NCI-H526 treated with DMSO at 0.1 percent for 48 hours (cell line): ENCODE measurements at places on chromosomes 16 and 17.
A peak's percentile ranks its signal among the peaks of the same experiment; 100 is the strongest.

- no peak for DNase-seq
Measured at GRCh38 chr17:21689604-21690003, 2.7 kb upstream of the KCNJ18 start.

DNA sequence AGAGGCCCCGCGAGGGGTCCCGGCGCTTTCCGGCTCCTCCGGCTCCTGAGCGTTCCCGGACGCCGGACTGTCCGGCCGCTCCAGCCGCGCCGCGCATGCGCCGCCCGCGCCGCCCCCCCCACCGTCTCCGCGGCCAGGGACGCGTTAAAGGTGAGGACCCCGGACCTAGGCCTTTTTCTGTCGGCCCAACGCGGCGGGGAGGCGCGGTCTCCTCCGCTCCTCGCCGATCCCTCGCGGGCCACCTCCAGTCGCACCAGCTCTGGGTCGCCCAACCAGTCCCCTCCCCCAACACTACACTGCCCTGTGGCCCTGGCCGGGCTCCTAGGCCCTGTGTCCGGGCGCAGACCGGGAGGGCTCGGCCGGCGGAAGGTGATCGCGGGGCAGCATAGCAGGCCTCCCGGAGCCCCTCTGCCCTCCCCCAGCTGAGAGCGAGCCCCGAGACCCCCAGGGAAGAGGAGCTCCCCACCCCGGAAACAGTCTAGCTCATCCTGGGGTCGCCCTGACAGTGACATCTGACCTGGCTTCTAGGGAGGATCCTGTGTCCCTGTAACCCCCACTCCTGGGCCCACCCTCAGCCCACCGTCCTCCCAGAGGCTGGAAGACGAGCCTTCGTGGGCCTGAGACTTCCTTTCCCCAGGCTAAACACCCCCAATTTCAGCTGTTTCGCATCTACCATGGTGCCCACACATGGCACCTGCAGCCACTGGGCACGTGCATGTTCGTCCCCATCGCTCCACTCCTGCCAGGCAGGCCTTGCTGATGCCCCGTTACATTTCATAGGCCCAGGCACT, 14.7 kb upstream of the BCAR1 start:
- DNase-seq, result no peak

DNA sequence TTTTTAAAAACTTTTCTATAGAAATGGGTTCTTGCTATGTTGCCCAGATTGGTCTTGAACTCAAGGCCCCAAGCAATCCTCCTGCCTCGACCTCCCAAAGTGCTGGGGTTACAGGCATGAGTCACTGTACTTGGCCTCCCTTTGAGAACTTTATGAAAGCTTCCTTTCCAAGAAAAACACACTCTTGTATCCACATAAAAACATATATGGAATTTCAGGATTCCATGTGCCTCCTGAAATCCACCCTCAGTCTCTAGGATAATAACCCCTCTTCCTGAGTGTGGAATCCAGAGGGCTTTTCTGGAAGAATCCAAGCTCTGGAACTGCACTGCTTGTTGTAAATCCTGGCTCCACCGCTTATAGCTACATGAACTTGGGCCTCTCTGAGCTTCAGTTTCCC, 53.2 kb upstream of the MRTFB start:
- no peak for DNase-seq

GRCh38 chr17:1323336-1323735, 43.9 kb downstream of the TRARG1 start:
- DNase-seq, result no peak

- no peak for DNase-seq
Measured at GRCh38 chr17:45325810-45326209, 9.0 kb upstream of the MAP3K14 start.

- DNase-seq, result no peak
Measured at GRCh38 chr16:10242916-10243315, 60.7 kb upstream of the GRIN2A start.

GRCh38 chr16:57706717-57707116, 12.1 kb downstream of the DRC7 start:
- DNase-seq, result no peak

GRCh38 chr16:17515421-17516210, 44.9 kb upstream of the XYLT1 start:
- no peak for DNase-seq

DNA sequence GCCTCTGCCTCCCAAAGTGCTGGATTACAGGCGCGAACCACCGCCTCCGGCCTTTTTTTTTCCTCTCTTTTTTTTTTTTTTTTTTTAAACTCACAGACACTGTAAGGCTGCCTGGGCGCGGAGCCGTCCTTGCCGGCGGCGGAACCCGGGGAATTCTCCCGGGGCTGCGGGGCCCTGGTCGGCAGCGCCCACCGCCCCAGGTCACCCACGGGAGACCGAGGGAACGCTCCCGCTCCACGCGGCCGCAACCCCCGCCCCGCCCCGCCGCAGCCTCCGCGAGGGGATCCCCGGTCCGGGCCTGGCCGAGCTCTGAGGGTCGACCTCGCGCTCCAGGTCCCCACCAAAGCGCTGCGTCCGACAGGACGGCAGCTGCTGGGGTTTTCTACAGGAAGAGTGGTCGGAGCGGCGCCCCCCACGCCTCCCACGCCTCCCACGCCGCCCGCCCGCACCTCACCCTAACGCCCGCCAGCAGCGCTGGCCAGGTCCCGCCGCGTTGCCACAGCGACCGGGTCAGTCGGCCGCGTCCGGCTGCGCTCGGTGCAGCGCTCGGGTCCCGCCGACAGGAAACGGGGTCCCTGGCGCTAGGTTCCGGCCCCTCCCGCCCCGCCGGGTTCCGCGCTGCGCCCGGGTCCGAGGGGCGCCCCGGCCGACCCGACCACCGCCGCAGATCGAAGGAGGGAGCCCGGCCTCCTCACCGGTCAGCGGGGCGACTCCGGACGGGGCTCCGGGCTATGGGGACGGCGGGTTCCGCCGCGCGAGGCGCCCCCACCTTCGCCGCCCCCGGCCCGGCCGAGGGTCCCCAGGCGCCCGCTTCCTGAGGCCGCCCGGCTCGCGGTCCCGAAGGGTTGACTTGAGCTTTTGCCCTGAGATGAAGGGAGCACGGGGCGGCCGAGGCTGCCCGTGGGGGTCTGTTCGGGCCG, at the start of gene CCDC57:
Gene CCDC57 (minus strand): TSS at position 512 of the 920 bp plus-strand sequence. CDS start 10,898 bp downstream, outside the sequence.
- DNase-seq, result peak; percentile 21

GRCh38 chr17:8326511-8327302, 12.9 kb upstream of the ODF4 start:
- no peak for DNase-seq

DNA sequence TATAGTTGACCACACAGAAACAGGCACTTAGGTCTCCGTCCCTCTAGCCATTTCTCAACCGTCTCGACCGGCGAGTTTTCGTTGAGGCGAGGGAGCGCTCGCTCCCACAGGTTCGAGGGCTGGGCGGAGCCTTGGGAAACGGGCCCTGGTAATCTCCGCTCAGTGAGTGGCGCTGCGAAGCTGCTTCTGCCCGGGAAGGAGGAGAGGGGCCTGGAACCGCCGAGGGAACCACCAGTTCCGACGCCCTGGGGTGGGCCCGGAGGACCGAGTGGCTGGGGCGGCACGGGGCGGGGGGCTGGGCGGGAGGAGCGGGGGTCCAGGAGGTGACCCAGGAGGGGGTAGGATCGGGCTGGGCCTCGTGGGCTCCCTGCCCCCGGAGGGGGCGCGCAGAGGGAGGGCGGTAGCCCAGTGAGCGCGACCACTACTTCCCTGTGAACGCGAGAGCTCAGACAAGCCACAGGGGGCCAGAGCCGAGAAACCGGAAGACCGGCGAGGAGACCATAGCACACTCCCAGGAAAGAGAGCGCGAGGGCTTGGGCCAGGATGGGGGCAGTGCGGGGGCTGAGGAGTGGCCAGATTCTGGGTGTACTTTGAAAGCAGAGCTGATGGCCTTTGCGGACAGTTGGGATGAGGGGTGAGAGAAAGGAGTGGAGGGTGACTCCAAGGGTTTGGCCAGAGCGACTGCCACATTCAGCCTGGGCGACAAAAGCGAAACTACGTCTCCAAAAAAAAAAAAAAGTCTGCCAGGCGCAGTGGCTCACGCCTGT, 29.9 kb upstream of the ARL4D start:
- DNase-seq, result peak; percentile 65

- DNase-seq, result no peak
Measured at GRCh38 chr17:51046046-51046445, 74.6 kb downstream of the SPAG9 start.

DNA sequence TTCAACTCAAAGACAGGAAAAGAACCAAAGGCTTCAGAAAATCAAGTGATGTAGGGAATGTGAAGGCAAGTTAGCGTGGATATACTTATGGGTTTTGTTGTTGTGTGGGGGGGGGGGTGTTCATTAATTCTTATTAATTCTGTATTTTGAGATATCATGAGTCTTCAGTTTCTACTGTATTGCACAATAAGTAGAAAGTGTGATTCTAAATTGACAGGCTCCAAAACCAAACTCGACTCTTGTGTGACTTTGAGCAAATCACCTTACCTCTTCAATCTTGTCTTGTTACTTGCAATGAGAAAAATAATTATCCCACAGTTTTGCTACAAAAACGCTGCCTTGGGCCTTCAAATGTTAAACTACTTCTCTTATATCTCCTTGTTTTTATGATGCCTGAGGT, 453.9 kb upstream of the GOT2 start:
- no peak for DNase-seq

DNA sequence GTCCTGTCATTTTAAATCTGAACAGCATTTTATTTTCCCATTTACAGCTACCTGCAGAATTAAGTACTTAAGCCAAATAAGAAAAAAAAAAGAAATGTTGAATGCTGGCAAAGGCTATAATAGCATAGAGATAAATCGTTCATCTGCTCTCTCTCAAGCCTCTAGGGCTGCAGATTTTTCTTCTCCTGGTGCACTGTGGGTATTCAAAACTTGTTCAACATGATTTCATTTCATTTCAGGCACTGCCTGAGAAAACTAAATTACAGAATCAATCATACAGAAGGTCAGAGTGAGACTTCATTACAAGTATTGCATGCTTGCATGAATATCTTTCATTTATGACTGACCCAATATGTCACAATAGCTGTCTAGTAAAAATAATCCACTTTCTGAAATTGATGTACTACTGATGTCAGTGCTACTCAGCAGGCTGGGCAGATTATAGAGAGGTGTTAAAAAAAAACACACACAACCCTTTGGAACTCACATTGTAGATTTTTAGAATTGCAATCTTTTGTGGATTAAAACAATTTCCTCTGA, 86.2 kb downstream of the TOX3 start:
- no peak for DNase-seq
